ENCODE measurements at places on chromosomes 3 and 15.

DNA sequence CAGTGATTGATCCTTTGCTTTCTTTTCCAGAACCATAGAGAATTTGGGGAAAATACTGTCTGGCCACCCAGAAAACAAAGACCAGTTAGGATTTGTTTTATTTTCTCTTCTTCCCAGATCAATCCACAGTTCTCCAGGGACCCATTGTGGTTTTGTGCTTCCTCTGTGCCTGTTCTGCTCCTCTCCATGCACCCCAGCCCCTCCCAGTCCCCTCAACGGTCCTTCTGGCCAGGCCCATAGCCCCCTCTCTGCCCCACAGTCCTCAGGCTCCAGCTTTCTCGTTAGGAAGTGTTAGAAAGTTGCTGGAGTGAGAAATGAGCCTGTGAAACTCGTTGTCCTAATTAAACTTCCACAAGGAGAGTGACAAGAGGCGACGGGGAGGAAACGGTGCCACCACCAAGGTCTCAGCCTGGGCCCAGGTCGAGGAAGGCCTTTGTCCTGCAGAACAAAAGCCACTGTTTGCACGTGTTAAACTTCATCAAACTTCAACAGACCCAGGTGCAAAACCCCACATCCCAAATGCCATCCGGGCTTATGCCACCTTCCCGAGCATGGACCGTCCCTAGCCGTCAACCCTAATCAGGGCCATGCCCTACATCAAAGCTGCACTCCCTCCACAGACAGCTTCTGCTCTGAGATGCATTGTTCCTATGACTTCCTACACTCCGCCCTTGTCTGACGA, 18.7 kb upstream of the ALDH1A3 start:
- no peak for DNase-seq

GRCh38 chr3:126867190-126867862, 115.6 kb upstream of the PLXNA1 start:
- no peak for DNase-seq

GRCh38 chr15:67554580-67554979, 12.1 kb downstream of the MAP2K5 start:
- no peak for DNase-seq

GRCh38 chr3:11154953-11155325, 646 bp downstream of the HRH1 start:
- DNase-seq: peak; percentile 37

DNA sequence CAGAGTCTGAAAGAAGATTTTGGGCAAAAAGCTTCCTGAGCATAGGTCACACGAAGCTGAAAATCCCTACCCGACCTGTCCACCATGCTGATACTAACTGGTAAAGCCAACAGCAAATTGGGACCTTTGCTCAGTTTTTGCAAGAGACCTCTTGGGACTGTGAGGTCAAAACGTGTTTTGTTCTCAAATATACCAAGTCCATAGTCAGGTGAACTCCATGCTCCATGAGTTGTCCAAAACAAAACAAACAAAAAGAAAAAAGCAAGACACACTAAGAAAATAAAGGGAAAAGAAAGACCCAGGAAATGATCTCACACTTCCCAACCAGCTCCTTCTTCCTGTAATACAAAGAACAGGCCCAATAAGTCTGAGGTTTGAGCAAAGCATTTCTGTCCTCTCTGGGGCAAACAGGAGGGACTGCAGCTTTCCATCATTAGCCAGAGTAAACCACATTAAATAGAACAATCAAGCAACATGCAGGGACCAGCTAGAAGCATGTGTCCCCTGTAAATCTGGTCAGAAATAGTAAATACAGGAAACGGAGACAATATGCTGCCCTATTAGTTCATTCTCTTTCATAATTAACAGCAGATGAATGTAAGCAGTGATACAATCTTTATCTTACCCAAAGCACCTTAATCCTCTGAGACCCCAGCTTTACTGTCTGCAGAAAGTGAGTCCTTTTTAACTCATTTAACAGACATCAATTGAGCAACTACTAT, 125.0 kb upstream of the LIPC start:
- no peak for DNase-seq

GRCh38 chr3:54733106-54734006, 194.5 kb downstream of the LRTM1 start:
- DNase-seq: no peak

DNA sequence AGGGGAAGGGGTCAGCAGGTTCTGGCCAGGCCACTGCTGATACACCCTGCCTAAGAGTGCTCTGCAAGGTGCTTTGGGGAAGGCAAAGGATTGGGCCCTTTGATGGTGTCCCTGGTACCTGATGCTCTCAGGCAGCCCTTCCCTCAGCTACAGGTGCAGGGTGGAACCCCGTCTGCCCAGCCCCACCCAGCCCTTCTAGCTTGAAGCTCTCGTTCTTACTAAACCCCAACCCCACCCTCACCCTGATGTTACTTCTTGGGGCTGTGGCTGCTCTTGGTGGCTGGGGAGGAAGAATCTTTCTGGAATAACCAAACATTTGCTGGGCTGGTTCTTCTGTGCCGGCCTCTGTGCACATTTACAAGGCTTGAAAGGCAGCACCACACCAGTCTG, 6.4 kb downstream of the GNAI2 start:
- no peak for DNase-seq

DNA sequence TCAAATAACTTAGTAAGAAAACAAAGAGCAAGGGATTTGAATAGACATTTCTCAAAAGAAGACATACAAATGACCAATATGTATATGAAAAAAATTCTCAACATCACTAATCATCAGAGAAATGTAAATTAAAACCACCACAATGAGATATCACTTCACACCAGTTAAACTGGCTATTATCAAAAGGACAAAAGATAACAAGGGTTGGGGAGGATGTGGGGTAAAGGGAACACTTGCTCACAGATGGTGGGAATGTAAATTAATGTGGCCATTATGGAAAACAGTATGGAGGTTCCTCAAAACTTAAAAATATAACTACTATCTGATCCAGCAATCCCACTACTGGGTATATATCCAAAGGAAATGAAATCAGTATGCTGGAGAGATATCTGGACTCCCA, 46.0 kb upstream of the RYK start:
- no peak for DNase-seq

DNA sequence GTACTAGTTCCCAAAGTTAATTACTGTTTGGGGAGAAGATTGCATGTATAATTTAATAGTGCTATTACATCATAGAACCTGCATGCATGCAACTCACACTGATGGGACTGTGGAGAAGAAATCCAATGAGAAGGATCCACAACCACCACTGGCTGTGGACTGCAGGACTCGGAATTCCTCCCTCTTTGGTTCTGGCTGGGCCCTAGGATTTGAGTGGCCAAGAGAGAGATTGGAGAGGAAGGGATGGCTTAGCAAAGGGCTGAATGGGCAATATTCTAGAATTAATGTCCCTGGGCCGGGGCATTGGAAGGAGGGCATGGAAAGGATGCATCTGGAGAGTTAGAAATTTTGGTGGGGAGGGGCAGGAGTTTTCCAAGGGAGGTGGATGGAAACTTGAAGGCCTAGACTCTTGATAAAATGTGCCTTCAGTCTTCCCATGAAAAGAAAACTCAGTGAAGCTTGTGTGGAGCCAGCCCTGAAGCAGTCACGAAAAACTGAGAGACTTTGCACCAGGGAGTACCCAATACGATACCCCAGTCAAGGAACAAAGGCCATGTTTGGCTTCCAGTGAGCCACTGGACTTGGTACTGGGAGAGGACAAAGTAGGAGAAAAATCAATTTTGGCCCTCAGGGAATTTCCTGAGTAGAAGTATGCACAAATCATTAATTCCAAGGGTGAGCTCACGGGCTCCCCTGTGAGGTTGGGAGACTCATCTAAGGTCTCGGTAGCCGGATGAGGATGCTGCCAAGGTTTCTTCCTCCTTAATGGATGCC, 31.4 kb upstream of the TPM1 start:
- DNase-seq: no peak

GRCh38 chr3:79517766-79518413, 249.9 kb downstream of the ROBO1 start:
- DNase-seq: peak; percentile 42

DNA sequence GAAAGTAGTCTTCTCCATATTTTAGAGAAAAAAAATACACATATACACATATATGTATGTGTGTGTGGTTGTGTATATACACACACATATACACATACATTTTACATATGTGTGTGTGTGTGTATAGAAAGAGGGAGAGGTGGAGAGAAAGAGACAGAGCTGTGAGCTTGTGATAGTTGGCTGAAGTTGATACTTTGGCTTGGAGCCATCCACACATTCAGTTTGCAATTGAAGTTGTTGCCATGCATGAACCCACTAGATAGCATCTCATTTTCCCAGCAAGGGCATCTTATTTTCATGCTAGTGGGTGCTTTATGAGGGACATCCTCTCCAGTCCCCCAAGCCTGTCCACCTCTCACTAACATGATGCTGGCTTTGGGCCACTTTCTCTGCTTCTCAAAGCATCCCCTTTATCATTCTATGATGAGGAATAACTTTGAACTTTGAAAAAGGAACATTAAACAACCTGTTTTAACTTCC, 228.6 kb downstream of the ZNF621 start:
- no peak for DNase-seq

DNA sequence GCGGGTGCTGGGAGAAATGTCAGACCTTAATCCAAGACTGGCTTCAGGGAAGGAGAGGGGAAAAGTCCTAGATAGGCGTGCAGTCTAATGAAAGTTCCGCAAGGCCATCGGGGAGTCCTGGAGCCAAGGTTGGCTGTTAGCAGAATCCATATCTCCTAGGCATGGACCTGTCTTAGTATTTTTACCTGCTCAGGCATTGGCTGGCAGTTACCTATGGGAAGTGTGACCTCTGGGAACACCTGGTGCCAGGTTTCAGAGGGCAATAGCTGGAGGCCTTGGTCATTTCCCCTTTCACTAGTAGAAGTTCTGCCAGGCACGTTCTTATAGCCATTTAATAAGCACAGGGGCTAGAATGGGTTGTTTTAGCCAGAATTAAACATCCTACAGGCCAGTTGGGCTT, 330.8 kb upstream of the SEMA6D start:
- DNase-seq: no peak

DNA sequence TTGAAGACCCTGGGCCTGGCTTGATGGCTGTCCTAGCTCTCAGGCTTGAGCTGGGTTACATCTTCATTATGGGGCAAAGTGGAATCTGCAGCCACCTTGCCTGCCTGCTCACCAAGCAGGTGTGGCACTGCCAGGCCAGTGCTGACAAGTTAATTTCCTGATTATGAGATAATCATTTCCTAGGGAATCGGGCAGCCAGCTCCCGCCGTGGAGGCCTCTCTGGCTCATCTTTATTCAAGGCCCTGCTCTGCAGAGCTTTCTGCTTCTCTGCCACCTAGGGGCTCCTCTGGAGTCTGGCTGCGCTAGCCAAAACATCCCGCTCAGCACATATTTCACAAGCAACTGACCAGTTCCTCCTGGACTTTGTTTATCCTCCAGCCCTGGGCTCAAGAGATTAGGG, 9.9 kb downstream of the LOXL1 start:
- DNase-seq: peak; percentile 56

DNA sequence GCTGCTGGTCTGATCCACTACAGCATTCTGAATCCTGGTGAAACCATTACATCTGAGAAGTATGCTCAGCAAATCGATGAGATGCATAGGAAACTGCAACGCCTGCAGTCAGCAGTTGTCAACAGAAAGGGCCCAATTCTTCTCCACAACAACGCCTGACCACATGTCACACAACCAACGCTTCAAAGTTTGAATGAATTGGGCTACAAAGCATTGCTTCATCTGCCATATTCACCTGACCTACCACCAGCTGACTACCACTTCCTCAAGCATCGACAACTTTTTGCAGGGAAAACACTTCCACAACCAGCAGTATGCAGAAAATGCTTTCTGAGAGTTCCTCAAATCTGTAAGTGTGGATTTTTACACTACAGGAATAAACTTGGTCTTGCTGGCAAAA, 54.7 kb upstream of the C2CD4B start:
- no peak for DNase-seq

DNA sequence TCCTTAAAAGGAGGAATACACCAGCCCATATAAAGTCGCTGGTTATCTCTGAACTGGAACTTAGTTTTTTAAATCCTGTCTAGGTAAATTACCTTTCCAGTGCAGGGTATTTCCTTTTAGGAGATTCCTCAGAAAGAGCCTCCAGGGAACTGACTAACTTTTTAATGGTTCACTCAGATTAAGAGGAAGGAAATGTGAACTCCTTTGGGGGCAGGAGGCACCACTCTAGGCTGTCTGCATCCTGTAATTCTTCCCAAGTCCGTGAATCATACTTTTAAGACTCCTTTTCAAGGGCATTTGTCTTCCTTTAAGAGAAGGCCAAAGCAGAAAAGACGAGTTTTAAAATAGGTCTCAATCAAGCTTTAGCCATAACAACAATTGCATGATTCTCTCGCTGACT, 871.2 kb upstream of the NR2F2 start:
- no peak for DNase-seq

DNA sequence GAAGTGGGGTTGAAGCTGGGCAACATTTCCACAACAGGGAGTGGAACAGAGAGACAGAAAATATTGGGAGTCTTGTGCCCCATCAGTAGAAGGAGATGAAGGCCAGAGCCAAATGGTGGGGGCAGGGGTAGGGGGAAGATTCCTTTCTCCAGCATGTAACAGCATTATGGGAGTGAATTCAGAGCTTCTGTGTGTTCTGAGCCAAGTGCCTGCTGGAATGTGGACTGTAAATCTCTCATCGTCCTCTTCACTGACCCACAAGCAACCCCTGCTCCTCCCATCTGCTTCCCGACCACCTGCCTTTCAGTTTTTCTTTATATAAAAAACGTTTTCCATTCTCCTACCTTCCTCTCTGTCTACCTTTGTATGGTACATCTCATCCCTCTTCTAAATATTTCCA, 344.2 kb upstream of the TPRG1 start:
- DNase-seq: no peak

GRCh38 chr15:81723701-81724100, 322.1 kb downstream of the MEX3B start:
- DNase-seq: peak; percentile 38

DNA sequence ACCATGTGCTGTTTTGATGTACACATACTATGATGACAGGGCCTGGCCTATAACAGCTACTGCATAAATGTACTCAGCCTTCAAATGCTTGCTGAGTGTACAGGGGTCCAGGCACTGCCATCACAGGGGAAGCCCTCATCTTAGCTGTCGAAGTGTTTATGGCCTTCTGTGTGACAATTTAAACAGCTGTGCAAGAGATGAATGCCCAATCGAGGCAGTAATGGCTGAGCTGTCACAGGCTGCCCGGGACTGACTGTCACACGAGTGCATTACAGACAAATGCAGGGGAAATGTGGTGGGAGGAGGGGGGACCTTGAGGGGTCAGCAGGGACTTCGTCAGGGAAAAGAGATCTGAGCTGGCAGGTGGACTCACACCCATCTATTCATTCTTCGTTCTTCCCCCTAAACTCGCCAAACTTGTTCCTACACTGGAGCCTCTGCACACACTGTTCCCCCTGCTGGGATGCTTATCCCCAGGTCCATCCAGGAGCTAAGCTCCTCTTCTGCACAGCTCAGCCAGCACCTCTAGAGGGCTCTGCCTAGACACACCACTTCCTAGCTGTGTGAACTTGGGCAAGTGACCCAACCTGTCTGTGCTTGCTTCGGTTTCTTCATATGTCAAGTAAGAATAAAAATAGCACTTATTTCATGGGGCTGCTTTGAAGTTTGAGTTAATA, 156.2 kb upstream of the IQSEC1 start:
- DNase-seq: peak; percentile 69

Data from WERI-Rb-1 (cell line).